IPS DF 6.9 (cell line): ENCODE measurements at places on chromosomes 5 and 9.

GRCh38 chr9:37027582-37028419 is 6.3 kb downstream of the PAX5 start:
- peak; percentile 91 for DNase-seq

GRCh38 chr5:167104351-167104750 is 1187.1 kb upstream of the WWC1 start:
- DNase-seq, result no peak

- DNase-seq, result no peak
These were observed 51.2 kb upstream of the RPS23 start for GRCh38 chr5:82329393-82329792.

- no peak for DNase-seq
These were observed 90.9 kb upstream of the GRIA1 start for GRCh38 chr5:153399595-153399994.

DNA sequence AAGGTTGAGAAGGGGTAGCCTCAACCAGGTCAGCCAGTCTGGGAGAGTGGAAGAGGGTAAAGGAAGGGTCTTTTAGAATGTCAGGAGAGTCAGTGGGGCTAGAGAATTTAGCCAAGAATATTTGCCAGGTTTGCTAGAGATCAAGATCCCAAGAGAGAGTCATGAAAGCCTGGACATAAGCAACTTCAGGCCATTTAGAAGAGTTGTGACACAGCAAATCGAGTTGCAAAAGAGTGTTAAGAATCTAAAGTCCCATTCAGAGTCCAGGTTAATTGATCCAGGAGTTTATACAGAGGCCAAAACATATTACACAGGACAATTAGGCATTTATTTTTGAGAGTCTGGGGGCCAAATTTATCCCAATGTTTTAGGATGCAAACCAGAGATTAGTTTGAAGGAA is 1260.1 kb upstream of the ACO1 start:
- DNase-seq, result no peak

GRCh38 chr5:127344931-127345330 is 54.3 kb downstream of the MEGF10 start:
- no peak for DNase-seq

DNA sequence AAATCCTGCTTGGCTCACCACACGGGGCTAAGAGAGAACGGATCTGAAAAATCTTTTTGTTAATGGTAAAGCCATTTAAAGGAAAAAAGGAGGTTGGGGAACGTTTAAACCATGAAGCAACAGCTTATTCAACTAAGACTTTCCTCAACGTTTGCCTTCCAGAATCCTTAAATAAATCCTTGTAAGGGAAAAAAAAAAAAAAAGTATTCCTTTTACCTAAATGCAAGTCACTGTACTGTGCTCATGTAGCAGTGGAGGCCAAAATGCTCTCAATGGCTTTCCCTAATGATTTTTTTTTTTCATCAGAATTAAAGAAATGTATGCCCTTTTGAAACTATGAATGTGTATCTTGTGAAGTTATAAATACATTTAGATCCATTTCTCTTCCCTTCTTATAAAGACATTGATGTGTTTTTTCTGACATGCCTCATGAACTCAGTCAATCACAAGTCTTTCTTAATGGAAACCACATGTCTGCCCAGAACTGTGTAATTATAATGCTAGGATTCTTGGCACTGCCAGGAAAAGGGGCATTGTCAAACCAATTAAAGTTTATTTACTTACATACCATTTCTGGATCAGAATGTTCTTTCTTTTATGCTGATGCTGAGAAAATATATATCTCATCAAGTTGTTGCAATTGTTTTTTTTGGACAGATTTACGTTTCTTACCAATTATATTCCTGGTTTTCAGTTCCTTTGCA is 107.5 kb downstream of the EBF1 start:
- DNase-seq, result no peak

DNA sequence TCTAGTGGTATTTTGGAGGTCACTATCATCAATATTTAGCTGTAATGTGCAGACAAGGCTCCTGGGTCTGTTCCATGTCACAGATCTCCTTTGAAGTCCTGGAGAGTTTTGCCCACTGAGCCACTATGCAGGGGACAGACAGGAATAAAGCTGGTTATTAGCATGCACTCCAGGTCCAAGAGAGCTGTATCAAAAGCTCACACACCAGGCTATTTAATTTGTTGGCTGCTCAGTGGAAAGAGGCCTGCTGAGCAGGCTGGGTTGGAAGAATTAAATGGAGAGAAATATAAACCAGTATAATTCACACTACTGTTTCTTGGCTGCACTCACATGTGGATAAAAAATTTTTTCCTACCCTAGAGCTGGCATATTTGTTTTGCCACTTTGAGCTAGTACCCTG is 113.8 kb upstream of the TAF11L2 start:
- DNase-seq, result no peak

DNA sequence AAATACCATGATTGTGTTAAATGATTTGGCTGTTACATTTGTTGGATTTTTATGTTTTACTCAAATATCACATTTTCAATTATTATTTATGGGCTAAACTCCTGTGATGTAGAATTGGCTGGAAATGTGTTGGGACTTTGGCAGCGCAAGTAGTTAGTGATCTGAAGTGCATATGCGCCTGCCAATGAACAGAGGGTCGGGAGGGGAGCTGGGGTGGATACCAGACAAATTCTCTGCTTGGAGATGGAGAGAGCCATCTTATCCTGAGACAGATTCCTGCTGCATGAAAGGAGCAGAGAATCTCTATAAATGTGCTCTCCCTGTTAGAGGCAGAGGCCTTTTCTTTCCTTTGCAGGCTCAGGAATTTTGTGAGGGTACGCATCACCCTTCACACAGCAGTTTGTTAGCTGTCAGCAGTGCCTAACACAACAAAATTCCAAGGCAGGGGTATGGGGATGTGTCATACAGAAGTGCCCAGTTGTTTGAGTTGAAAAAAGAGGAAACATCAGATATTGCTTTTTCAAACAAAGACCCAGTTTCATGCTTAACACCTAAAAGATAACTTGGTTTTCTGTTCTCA is 489.1 kb downstream of the CSNK1G3 start:
- no peak for DNase-seq

- DNase-seq, result no peak
These were observed 18.5 kb downstream of the DDX31 start for GRCh38 chr9:132651259-132651658.

GRCh38 chr5:156340893-156341292 is 13.9 kb downstream of the SGCD start:
- DNase-seq, result no peak

GRCh38 chr9:123972618-123973017 is 39.0 kb upstream of the LHX2 start:
- DNase-seq, result no peak

- DNase-seq, result no peak
These were observed 68.1 kb upstream of the FBXL7 start for GRCh38 chr5:15431923-15432322.

DNA sequence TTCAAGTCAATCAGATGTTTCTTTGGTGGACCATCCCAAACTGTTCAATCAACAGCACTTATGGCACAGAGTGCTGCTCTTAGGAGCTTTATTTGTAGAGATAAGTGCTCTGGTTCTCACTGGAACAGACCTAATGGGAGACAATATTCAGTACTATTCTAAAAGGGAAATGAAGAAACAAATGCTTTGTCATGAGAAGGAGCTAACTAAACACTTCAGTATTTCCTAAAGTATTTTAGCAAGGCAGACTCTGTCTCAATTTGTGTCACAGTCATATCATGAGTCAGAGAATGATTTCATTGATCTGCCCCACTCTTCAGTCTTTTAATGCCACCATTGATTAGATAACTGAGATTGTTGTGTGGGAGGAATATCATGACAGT is 175.3 kb downstream of the SLF1 start:
- no peak for DNase-seq

- no peak for DNase-seq
These were observed 5.6 kb downstream of the TLE1 start for GRCh38 chr9:81683704-81684103.

- no peak for DNase-seq
These were observed 6.3 kb downstream of the MTREX start for GRCh38 chr5:55313870-55314617.

GRCh38 chr5:131488463-131488862 is 146.6 kb downstream of the RAPGEF6 start:
- DNase-seq, result no peak

DNA sequence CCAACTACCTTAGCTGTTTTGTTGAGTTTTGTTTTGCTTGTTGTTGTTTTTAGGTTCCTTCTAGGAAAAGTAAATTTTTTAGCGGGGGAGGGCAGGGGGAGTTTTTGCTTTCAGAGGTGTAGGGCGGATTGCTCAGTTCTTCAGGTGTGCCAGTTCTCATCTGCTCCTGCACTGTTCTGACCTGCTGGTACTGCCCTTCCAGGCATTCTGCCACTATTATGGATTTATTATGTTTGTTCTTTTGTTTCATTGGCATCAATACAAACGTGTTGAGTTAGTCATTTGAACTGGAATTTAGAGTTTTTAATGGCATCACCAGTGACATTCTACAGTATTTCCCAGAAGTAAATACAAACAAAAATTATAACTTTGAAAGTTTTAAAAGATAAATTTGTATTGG is 26.0 kb downstream of the ERCC6L2 start:
- no peak for DNase-seq

GRCh38 chr5:91484662-91485061 is 101.5 kb upstream of the ARRDC3 start:
- no peak for DNase-seq

GRCh38 chr5:100900142-100900795 is 2.8 kb downstream of the ST8SIA4 start:
- no peak for DNase-seq

DNA sequence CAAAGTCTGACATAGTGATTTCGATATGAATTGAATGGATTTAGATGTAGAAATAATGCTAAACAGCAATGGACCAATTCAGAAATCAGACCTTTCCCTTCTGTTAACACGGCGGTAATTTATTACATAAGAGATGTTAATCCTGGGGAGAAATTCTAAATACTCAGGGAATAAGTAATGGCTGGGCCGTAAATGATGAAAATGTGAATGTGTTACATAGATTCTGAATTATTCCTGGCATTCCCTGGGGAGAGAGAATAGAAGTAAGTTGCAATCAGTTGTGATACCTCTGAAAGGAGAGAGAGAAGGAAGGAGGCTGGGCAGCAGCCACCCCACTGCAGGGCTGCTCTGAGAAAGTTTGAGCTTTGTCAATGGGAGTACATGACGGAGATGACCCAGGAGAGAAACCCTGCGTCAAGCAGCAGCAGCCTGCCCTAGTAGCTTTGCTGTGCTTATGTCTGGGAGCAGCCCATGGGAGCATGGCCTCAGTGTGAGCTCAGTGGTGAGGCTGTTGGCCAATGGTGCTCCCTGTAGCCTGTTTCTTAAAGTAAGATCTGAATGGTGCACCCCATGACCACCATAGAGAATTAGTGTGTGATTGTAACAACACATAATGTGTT is 420.1 kb downstream of the MTRR start:
- DNase-seq, result no peak

DNA sequence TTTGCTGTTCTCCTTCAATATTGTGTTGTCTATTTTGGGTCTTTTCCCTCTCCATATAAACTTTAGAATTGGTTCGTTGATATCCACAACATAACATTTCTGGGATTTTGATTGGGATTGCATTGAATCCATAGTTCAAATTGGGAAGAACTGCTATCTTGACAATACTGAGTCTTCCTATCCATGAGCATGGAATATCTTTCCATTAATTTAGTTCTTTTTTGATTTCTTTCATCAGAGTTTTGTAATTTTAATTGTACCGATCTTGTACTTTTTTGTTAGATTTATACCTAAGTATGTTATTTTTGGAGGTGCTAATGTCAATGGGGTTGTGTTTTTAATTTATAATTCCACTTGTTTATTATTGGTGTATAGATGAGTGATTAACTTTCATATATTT is 135.1 kb downstream of the NR3C1 start:
- no peak for DNase-seq

GRCh38 chr5:179195561-179196404 is 135.6 kb downstream of the ZNF354C start:
- no peak for DNase-seq
